Smooth muscle cell of bladder (primary cell): ENCODE measurements at places on chromosomes 7 and 10. TPM values are rescaled to one million over a fixed set of nuclear protein-coding genes. Genes with fewer than 3 reads are reported as not detected.

The NUTM2E gene
- total RNA-seq: under 0.01 TPM in 1 of 2 replicates, not detected in the other

The AGMO gene
- total RNA-seq: under 0.01 and 0.18 TPM in 2 replicates

The FRAT1 gene
- 2.3 and 2.4 TPM in 2 replicates for total RNA-seq

The RBM20 gene
- total RNA-seq: under 0.01 TPM in 2 replicates

The SPACDR gene
- total RNA-seq: 0.14 and 0.28 TPM in 2 replicates

The CYP17A1 gene
- not detected in 2 replicates for total RNA-seq

The UPK3BL1 gene
- 5.5 and 12.9 TPM in 2 replicates for total RNA-seq

The CHCHD1 gene
- total RNA-seq: 22.2 and 25.9 TPM in 2 replicates

The MKI67 gene
- total RNA-seq: 0.74 and 1.6 TPM in 2 replicates

The IFIT1B gene
- not detected in 2 replicates for total RNA-seq

The NME8 gene
- not detected in 2 replicates for total RNA-seq

The CYP26A1 gene
- 0.09 and 0.14 TPM in 2 replicates for total RNA-seq

The ASL gene
- 28.0 and 44.1 TPM in 2 replicates for total RNA-seq

The ASAH2 gene
- 0.74 and 1.00 TPM in 2 replicates for total RNA-seq

The EEF1AKMT2 gene
- 17.6 and 19.9 TPM in 2 replicates for total RNA-seq

The FFAR4 gene
- total RNA-seq: not detected in 2 replicates

The HABP2 gene
- total RNA-seq: not detected in 2 replicates

The SP8 gene
- total RNA-seq: not detected in 2 replicates

The FZD1 gene
- total RNA-seq: 9.5 and 15.6 TPM in 2 replicates

The ACTL6B gene
- not detected in 2 replicates for total RNA-seq

The GIMAP1 gene
- total RNA-seq: under 0.01 TPM in 2 replicates

The HOXA9 gene
- 5.8 and 7.9 TPM in 2 replicates for total RNA-seq

The HMX2 gene
- not detected in 2 replicates for total RNA-seq

The HOXA3 gene
- total RNA-seq: 1.8 and 3.2 TPM in 2 replicates

The SPDYE2 gene
- total RNA-seq: not detected in 2 replicates

The PILRA gene
- total RNA-seq: 0.18 and 0.28 TPM in 2 replicates

The ANXA8L1 gene
- 0.43 TPM in 1 of 2 replicates, not detected in the other for total RNA-seq

The EPO gene
- total RNA-seq: not detected in 2 replicates

The LIPM gene
- total RNA-seq: not detected in 2 replicates

The CCDC172 gene
- total RNA-seq: not detected in 2 replicates

The RELN gene
- 0.43 and 0.74 TPM in 2 replicates for total RNA-seq
